Right renal pelvis (tissue), 4 donors: ENCODE measurements at places on chromosomes 1 and 21. TPM values are rescaled to one million over a fixed set of nuclear protein-coding genes. Genes with fewer than 3 reads are reported as not detected.

GRCh38 chr1:203475012-203475981 is at the start of gene PRELP:
Gene PRELP (plus strand): TSS chr1:203475806. CDS start chr1:203483185, 7,379 bp downstream.
- no peak for DNase-seq

- DNase-seq, result no peak
Measured at GRCh38 chr1:239516579-239516978, 130.2 kb downstream of the CHRM3 start.

MAP3K7CL gene
- 5.2 TPM for polyA plus RNA-seq

DNA sequence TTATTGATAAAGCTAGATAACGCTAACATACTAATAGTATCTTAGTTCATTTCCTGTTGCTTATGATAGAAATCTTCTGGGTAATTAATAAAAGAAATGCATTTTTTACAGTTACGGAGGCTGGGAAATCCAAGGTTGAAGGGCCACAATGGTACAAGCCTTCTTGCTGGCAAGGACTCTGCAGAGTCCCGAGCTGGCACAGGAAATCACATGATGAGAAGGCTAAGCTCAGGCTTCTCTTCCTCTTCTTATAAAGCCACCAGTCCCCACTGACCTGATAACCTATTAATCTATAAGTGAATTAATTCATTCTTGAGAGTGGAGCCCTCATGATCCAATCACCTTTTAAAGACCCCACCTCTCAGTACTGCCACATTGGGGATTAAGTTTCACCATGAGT is 82.6 kb downstream of the GPR161 start:
- no peak for DNase-seq

DNA sequence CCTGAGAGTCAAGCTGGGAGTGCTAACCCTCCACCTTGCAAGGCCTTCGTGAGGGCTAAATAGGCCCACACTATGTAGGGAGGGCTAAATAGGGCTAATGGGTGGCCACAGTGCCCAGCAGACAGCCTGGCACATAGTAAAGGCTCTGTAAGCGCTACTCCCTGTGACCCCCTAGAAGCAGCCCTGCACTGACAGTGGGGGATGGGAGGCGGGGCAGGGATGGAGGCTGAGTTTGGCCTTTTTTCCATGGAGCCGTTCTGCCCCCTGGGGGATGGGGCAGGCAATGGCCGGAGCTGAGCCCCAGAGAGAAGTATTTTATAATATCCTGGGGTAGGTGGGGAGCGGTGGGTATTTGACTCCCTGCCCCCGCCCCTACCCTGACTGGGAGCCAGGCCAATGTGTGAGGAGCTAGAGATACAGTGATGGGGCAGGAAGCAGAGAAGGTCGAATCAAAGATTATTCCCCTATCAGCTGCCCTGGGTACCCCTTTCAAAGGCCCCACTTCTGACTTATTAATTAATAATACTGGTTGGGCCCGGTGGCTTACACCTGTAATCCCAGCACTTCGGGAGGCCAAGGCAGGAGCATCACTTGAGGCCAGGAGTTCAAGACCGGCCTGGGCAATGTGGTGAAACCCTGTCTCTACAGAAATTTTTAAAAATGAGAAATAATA is 42.3 kb downstream of the LACTBL1 start:
- DNase-seq, result no peak

GRCh38 chr1:201753492-201753891 is 75.5 kb upstream of the IPO9 start:
- DNase-seq, result no peak

SLAMF6 gene
- 0.10 TPM for polyA plus RNA-seq

AADACL4 gene
- polyA plus RNA-seq, result 2.1 TPM

DNA sequence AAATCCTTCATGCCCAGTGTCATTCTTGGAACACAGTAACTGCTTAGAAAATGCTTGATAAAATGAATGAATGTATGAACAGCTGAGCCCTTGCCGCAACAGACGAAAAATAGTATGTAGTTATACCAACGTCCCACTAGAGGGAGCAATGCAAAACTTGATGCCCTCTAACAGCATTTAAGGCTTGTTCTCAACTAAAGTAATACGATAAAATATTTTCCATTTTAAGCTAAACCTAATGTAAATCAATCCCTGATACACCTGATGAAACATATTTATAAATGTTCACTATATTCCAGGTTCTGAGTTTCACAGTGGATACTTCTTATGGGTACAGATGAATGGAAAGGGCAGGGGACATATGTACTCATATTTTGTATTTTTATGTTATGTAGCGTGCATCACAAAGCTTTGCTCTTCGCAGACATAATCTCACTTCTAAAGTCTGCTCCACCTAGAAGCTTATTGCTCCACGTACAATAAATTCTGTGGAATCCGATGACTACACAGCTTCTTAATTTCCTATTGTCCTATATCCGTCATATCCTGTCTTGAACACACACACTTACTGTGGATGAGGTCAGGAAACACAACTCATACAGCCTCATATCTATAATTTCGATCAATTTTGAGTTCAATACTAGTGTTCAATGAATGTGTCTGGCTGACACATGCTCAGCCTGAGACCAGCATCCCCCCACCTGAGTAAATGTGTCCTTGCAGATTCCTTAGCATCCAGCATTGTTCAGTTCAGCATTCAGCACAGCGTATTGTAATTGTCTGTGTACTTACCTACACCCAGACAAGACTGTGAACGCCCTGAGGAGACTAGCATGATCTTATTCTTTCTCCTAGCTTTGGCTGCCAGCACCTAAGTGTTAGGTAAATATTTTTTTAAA is 4.4 kb upstream of the UTP25 start:
- DNase-seq, result no peak

EDN2 gene
- 5.3 TPM for polyA plus RNA-seq

GRCh38 chr1:199682081-199682480 is 345.4 kb upstream of the NR5A2 start:
- no peak for DNase-seq

HSD11B1 gene
- polyA plus RNA-seq, result 0.46 TPM

CDCA8 gene
- 17.6 TPM for polyA plus RNA-seq

CENPL gene
- polyA plus RNA-seq, result 10.8 TPM

- no peak for DNase-seq
Measured at GRCh38 chr1:153288634-153289275, 24.0 kb downstream of the PGLYRP3 start.

- DNase-seq, result no peak
Measured at GRCh38 chr1:13935336-13935735, 235.3 kb downstream of the PRDM2 start.

DNA sequence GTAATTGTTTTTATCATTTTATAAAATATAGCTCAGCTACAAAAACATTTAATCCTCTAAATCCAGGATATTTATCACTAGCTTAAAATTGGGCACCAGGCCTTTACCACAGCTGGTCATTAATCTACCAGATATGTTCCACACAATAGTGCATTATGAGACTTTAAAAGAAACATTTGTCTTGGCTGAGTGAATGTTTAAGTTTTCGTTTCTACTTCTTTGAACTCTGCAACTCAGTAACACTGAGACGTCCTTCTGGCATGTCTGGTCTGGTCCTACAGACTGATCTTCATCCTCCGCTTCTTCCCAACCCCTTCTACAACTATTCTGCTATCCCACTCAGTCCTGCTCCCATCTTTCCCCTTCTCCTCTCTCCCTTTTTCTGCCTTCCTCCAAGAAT is 296.2 kb downstream of the NEGR1 start:
- DNase-seq, result no peak

- DNase-seq, result no peak
Measured at GRCh38 chr1:93992954-93993353, 83.7 kb upstream of the GCLM start.

GRCh38 chr1:225962440-225962975 is 21.5 kb upstream of the LEFTY2 start:
- no peak for DNase-seq

HENMT1 gene
- polyA plus RNA-seq, result 15.5 TPM

- no peak for DNase-seq
Measured at GRCh38 chr1:227058321-227058751, 118.2 kb downstream of the COQ8A start.

- DNase-seq, result no peak
Measured at GRCh38 chr1:19179597-19180264, 30.3 kb downstream of the UBR4 start.

- no peak for DNase-seq
Measured at GRCh38 chr1:7482077-7482476, 289.0 kb upstream of the VAMP3 start.

DIRAS3 gene
- 1.6 TPM for polyA plus RNA-seq

TNFRSF8 gene
- polyA plus RNA-seq, result 0.80 TPM

GRCh38 chr1:29695803-29696202 is 459.5 kb downstream of the PTPRU start:
- DNase-seq, result no peak

ADCY10 gene
- 0.24 TPM for polyA plus RNA-seq

PLA2G2D gene
- not detected for polyA plus RNA-seq

DNA sequence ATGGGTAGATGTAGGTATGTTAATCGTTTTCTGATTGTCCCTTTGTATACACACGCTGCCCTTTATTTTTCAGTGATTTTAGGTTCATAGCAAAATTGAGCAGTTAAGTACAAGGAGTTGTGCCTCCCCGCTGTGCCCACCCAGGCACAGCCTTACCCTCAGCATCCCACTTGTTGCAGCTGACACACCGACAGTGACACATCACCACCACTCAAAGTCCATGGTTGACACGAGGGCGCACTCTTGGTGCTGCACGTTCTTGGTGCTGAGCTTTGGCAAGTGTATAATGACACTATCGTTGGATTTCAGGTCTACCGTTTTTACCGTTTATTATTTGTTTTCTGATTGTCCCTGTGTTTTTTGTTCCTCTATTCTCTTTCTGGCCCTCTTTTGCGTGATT is 15.6 kb downstream of the C1orf159 start:
- no peak for DNase-seq

DNA sequence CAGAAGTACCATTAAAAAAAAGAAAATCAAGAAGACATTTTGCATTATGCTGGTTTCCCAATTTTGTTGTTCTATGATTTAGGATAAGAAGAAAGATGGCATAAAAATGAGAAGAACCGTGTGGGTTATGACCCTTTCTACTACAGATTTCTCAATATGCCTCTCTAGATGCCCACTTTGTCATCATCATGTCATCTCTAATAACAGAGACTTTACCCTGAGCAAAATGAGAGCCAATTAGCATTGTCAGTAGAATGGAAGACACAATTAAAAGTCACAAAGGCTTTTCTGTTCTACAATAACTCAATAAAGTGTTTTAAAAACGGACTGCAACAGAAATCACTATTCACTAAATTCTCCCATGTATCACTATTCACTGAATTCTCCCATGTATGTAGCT is 85.5 kb downstream of the RAB3GAP2 start:
- no peak for DNase-seq

- DNase-seq, result no peak
Measured at GRCh38 chr1:34618381-34618780, 136.5 kb upstream of the GJB5 start.

- DNase-seq, result no peak
Measured at GRCh38 chr1:24309762-24310485, 9.2 kb upstream of the GRHL3 start.

- no peak for DNase-seq
Measured at GRCh38 chr1:153513666-153514065, 22.1 kb downstream of the S100A6 start.

DNA sequence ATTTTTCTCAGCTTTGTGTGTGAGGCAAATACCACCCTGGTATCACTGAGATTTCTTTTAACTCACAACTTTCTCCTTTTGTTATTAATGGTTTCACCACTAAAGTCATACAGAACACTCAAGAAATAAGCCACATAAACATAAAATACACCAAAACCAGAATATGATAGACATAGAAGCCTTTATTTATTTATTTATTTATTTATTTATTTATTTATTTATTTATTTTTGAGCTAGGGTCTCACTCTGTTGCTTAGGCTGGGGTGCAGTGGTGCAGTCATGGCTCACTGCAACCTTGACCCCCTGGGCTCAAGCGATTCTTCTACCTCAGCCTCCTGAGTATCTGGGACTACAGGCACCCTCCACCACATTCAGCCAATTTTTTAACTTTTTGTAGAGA is 12.5 kb downstream of the KRTAP8-1 start:
- DNase-seq, result no peak

DNA sequence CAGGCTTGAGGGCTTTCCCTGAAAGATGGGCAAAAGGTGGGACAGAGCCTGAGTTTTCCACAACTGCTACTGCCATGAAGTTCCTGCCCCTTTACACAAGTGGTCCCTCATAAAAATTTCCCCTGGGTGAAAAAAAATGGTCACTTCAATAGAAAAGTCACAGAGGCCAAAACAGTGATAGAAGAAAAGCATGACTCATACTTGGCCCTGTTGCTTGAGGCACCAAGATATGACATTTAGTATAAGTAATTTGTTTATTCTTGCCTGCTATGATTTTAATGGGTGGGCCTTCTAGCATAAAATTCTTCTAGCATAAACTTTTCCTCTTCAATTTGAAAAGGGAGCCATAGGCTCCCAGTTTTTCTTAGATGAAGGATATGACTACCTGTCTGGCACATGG is 280.2 kb downstream of the DPYD start:
- DNase-seq, result no peak

CYP4A11 gene
- 54.3 TPM for polyA plus RNA-seq

ZBTB7B gene
- 13.0 TPM for polyA plus RNA-seq

DNA sequence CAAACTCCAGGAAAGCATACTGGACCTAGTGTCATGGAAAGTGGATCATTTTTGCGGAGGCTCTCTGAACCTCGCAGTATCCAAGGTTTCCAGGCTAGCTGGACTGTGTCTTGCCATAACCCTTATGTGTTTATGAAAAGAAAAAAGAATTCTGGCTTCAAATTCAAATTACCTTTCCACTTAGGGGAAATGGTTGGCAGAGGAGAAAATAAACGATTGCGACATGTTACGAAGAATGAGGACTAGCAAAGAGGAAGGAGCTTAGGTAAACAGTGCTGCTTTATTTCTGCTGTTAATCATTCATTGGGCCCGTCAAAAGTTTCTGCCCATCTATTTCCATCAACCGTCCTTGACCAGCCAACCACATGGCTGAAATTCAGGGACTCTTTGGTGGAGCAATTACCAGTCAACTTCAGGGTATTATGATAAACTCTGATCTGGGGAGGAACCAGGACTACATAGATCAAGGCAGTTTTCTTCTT is at the start of gene C4BPA:
C4BPA (plus strand) TSS at position 342 of the 482 bp plus-strand sequence. CDS start 8,793 bp downstream, outside the sequence.
- no peak for DNase-seq

GRCh38 chr21:44920694-44921604 is at the start of gene ITGB2:
Gene ITGB2 (minus strand): TSS chr21:44920899. CDS start chr21:44910782, 10,117 bp downstream.
- DNase-seq, result no peak

- DNase-seq, result no peak
Measured at GRCh38 chr1:50066806-50067205, 41.9 kb upstream of the ELAVL4 start.

GRCh38 chr1:15417059-15417934 is 7.6 kb downstream of the EFHD2 start:
- DNase-seq, result no peak

TTC22 gene
- 6.6 TPM for polyA plus RNA-seq

GRCh38 chr1:160063176-160063575 is 6.8 kb downstream of the KCNJ10 start:
- DNase-seq, result no peak

DNA sequence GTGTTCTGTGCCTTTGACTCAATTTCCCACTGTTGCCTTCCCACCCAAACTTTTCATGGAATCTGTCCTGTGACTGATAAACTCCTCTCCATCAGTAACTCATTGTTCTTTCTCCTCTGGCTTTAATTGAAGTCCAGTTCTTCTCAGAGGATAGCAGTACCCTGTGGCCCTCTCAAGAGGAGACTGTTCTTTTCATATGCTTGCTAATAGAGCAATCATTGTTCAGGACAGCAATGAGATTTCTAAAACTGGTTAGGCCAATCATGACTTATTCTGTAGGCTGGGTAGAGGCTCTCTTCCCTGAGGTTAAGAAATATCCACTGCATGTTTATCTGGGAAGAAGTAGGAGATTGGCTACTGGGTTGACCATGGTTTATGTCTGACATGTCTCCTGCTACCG is 98.8 kb downstream of the CHD1L start:
- DNase-seq, result no peak
